NCI-H510A treated with DMSO at 0.1 percent for 48 hours (cell line): ENCODE measurements at places on chromosomes 6 and 20.
A peak's percentile ranks its signal among the peaks of the same experiment; 100 is the strongest.

DNA sequence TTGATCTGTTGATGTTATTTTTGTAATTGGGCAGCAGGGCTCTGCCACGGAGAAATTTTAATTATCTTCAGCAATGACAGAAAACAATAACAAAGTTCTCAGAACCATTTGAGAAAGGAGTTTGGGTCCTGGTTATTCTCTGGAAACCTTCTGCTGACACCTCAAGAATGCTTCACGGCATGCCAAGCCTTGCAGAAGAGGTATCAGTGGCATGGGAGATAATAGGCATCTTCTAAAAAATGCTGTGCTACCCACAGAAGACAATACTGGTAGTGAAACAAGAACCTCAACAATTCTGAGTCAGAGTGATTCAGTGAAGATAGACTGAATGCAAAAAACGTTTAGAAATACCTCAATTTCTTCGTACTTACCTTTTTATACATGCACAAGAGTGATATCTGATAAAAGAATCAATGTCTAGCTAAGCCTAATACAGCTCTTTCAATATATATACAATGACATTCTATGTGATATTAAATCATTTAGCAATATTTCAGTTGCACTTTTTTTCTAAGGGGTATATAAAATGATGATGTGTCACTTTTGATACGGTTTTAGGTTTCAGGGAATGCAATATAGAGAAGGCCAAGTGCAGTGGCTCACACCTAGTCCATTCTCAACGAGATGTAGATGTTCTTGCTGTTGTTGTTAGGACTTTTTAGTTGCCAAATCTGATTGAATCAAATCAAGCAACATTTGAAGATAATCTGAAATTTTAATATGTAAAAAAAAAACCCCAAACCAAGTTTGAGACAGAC lies 110.4 kb upstream of the COL21A1 start:
- DNase-seq, result no peak

DNA sequence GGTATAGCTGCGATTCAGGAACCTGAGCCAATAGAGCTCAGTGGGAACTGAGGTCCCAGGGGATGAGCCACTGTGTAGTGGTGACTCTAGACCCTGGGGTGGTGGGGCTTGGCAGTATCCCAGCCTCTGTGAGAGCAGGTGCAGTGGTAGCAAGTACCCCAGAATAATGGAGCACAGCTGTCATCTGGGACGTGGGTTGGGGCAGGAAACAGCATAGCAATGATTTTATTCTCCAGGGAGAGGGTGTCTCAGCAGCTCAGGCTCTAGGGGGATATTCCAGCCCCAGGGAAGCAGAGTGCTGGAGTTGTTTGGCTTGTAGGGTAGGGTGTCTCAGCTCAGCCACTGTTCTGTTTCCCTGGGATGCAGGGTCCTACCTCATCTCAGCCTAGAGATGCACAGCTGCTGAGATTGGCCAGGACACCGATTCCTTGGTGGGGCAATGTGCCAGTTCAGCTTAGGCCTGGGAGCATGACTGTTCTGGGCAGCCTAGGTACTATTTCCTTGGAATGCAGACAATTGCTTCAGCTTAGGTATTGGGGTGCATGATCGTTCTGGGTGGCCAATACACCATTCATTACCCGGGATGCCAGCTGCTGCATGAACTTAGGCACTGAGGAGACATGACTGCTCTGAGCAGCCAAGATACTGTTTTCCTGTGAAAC lies 34.0 kb upstream of the NUP153 start:
- no peak for DNase-seq

GRCh38 chr6:57303931-57304681 lies 13.3 kb upstream of the PRIM2 start:
- no peak for DNase-seq

GRCh38 chr6:23618366-23618765 lies 507.6 kb upstream of the NRSN1 start:
- DNase-seq, result no peak

DNA sequence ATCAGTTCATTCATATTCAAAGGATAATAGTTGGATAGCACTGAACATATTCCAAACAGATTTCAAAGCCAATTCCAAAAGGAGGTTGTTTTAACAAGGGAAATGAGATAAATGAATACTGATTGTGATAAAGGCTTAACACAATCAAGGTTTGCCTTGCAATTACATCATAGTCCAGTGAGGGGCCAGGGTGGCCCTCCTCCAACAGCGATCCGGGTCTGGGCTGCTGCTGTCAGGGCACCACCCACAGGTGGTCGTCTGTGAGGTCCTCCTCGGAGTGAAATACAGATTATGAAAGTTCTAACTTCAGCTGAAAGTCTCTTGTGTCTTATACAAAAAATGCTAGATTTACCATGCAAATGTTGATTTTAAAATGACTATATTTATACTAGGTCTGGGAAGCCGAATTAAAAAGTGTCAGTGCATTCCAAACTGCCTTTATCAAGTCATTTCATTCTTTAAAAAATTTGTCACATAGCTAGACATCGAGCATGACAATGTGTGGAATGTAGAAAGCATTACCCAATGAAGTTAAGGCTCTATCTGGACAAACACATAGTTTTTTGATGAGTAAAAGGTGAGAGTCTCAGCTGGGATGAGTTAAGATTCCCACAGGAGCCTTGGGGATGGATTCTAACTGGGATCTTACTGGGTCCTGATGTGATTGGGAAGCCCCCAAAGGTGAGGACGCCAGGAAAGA lies 65.9 kb upstream of the SLC22A23 start:
- no peak for DNase-seq

DNA sequence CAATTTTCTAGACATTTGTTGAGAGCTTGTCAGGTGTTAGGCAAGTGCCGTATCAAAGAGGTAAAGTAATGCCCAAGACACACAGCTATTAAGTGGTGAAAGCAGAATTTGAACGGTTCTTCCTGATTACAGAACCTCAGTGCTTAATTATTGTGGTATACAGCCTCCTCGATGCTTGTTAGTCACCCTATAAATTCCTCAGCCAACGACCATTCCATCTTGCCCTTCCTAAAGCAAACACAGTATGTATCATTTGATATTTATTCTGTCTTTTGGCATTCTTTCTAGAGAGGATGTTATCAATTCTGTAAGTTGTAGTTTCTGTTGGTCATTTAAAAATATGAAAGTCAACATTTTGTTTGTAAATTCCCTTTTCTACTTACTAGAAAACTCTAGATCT lies 297.8 kb upstream of the BMP2 start:
- DNase-seq, result no peak

- no peak for DNase-seq
Observed at GRCh38 chr20:12166053-12166717, 248.5 kb downstream of the BTBD3 start.

- no peak for DNase-seq
Observed at GRCh38 chr6:130693944-130694343, 133.3 kb upstream of the SMLR1 start.

GRCh38 chr6:13445005-13445743 lies 42.2 kb downstream of the GFOD1 start:
- DNase-seq, result peak; percentile 88

GRCh38 chr6:7697432-7697819 lies 28.5 kb upstream of the BMP6 start:
- DNase-seq, result no peak

DNA sequence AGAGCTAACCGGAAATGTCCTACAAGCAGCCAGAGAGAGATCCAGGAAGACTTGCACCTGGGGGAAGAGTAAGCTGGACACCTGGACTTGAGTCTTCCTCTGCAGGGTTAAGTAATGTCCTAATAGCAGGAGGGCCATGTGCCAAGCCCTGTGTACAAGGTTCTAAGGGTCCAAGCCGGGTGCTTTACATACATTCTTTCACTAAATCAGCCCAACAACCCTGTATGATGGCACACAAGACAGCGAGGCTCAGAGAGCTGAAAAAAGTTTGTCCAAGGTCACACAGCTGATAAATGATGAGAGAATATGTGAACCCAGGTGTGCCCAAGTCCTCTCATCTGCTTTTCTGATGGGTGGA lies 215.1 kb upstream of the CDYL start:
- DNase-seq, result no peak

GRCh38 chr6:93358435-93358834 lies 60.9 kb downstream of the EPHA7 start:
- no peak for DNase-seq

DNA sequence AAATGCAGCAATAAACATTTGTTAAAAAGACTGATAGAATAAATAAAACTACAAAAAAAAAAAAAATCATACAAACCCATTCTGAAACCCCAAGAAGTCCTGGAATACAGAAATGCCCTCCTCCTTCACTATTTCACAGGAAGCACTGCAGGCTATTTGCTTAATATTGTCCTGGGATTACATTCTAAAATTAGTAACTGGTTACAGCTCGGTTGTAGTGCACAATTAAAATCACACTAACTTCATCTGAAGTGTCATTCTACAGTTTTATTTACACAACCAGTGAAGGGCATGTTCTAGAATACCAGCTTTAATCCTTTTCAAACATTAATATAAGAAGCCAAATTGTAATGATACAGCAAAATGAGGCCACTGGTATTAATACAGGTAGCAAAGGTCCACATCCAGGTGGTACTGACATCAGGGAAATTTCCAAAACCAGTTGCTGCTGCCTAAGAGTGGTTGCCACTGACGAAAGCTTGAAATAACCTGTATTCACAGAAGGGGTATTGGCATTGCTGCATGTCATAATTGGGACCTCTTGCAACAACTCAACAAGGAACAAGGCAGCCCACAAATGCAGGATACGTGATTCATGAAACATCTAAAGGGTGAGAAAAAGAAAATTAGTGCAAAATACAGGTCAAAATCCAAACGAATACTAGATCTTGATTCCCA lies 26.9 kb downstream of the AKIRIN2 start:
- peak; percentile 74 for DNase-seq

- DNase-seq, result peak; percentile 71
Observed at GRCh38 chr6:169445661-169446581, 192.3 kb upstream of the THBS2 start.

DNA sequence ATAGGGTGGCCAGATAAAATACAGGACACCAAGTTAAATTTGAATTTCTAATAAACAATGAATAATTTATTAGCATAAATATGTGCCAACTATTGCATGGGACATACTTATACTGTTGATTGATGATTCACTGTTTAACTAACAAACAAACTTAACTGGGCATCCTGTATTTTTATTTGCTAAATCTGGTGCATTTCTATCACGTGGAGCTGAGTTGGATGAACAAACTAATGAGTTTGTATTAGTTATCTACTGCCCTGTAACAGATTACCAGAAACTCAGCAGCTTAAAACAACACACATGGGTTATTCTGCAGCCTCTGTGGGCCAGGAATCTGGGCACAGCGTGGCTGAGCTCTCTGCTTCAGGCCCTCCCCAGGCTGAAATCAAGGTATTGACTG lies 28.2 kb upstream of the PMEPA1 start:
- DNase-seq, result no peak

DNA sequence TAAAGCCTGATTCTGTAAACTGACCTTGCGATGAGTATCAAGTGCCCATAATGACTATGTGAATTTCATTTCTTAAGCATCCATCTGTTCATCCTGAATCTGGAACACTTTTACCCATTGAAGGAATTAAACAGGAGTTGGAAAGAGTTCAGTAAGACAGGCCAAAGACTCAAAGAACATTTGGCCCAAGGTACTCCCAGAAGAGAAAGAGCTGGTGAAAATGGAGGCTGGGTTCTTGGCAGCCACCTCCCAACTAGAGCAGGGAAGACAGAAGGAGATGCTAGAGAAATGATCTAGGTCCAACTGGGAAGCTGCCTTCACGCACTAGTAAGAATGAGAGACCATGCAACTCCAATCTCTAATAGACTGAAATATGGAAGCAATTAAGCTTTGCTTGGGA lies 290.8 kb upstream of the RNF24 start:
- DNase-seq, result no peak

DNA sequence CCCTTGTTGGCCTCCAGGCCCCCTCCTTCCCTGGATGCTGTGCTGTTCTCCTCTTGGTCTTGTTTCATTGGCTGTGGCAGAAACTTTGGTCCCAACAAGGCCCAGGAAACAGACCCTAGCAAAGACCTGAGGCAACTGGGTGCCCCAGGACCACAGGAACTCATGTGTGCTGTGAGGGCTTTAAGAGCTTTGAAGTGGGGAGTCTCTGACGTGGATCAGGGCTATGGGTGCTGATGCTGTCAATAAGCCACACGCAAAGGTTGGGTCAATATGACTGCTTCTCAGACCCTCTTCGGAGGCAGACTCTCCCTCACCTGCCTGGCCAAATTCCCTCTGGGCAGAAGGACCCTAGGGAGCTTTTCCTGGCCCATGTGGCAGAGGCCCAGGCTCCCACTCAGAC lies 91.5 kb upstream of the MLN start:
- DNase-seq, result no peak
